ENCODE measurements at places on chromosomes 16 and 17.

GRCh38 chr16:10078541-10078949 lies 103.7 kb downstream of the GRIN2A start:
- DNase-seq, result peak; percentile 39

GRCh38 chr17:2883544-2884213 lies 87.4 kb downstream of the RAP1GAP2 start:
- no peak for DNase-seq

GRCh38 chr17:29179232-29180033 lies 765 bp downstream of the MYO18A start:
- DNase-seq, result no peak

- no peak for DNase-seq
Observed at GRCh38 chr16:54375071-54375470, 88.5 kb upstream of the IRX3 start.

DNA sequence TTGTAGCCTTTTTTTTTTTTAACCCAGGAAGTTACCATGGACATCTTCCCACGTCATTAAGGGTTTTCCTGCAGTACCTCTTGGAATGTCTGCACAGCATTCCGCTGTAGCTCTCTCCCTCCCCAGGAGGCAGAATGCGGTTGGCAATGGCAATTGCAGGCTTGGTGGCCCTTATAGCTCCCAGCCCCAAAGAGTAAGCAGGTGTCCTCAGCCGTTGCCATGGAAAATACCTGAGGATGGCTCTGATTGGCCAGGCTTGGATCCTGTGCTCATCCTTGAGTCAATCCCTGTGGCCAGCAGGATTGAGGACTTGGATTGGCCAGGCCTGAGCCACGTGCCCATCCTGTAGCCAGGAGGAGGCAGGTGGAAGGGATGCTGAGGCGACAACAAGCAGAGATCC lies 15.5 kb upstream of the TIMP2 start:
- DNase-seq, result no peak

DNA sequence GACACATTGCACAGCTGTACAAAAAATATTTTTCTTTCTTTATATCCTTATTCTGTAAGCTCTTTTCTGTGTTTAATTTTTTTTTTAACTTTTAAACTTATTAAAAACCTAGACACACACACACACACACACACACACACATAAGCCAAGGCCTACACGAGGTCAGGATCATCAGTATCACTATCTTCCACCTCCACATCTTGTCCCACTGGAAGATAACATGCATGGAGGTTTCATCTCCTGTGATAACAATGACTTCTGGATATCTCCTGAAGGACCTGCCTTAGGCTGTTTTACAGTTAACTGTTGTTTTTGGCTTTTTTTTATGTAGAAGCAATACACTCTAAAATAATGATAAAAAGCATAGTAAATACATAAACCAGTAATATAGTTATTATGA lies 71.2 kb downstream of the TNRC6C start:
- DNase-seq, result no peak

All from putamen (tissue), 1 donor.